T47D (cell line): ENCODE measurements at places on chromosomes 2 and 18.

GRCh38 chr2:238235331-238235732 lies 4.5 kb downstream of the HES6 start:
- no peak for DNase-seq

- DNase-seq = no peak
These were observed 95.4 kb upstream of the FZD7 start for GRCh38 chr2:201938156-201938775.

GRCh38 chr2:182444806-182445205 lies 18.0 kb upstream of the PDE1A start:
- DNase-seq = no peak

- DNase-seq = no peak
These were observed 102.6 kb downstream of the CDK15 start for GRCh38 chr2:201908901-201909300.

GRCh38 chr2:62550461-62550860 lies 44.5 kb upstream of the TMEM17 start:
- DNase-seq = no peak

GRCh38 chr2:168559187-168559586 lies 103.1 kb downstream of the CERS6 start:
- DNase-seq = peak; percentile 15

DNA sequence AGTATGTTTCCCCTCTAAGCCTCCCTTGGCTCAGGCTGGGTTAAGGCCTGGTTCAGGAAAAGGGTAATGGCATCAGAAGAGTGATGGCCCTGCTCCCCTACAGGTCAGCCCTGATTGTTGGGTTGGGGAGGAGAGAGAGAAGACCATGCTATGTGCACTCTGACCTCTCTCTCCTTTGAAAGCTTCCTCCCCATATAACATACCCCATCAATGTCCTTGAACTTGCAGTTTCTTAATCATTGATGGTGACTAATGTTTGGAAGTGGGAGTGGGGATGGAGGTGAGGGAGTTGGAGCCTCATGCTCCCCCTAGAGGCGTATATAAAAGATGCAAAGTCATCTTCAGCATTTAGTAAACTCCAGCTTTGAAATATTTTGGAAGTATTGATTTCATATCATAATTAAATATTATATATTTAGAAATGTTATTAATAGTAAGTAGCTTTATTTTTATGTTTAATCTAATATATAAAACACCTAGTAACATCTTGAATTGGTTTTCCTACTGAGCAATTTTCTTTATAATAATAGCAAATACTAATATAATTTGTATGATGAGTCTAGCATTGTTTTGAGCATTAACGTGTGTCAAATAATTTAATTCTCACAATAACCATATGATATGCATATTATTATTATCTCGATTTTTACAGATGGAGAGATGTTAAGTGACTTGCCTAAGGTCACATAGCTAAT lies 8.8 kb downstream of the PLCL1 start:
- no peak for DNase-seq

DNA sequence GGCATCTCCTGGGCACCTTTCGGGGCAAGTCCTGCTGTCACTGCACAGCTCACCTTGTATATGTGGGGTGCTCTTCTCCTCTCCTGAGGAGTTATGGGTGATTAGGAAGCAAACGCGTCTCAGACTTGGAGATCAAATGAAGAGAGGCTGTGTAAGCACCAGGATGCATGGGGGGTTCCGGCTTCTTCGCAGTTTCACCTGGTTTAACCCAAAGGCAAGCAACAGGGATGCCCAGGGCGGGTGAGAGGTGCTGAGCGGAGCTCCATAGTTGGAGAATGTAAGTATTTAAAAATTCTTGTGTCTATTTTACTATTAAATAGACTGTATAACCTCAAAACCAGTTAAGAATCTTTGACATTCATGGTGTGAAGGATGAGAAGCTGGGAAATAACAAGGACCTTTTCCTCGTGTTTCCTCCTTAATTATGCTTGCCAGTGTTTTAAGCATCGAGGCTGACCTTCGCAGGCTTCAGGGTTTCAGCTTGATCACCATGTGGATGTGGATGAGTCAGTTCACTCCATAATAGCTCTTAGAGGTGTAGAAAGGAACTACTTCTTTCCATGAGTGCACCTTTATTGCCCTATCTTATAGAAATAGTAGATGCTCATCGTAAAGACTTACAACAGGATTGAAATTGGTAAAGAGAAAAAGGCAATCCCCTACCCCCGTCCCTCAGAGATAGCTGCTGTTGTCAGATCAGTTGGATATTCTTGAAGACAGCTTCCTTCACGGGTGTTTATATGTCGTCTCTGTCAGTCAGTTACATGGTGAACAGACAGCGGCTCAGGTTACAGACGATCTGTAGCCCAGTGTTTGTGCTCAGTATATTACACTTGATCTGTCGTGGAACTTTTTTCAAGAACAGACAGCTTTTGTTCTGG lies 201.1 kb downstream of the AGAP1 start:
- no peak for DNase-seq

GRCh38 chr2:1736045-1736444 lies 8.3 kb downstream of the PXDN start:
- no peak for DNase-seq

DNA sequence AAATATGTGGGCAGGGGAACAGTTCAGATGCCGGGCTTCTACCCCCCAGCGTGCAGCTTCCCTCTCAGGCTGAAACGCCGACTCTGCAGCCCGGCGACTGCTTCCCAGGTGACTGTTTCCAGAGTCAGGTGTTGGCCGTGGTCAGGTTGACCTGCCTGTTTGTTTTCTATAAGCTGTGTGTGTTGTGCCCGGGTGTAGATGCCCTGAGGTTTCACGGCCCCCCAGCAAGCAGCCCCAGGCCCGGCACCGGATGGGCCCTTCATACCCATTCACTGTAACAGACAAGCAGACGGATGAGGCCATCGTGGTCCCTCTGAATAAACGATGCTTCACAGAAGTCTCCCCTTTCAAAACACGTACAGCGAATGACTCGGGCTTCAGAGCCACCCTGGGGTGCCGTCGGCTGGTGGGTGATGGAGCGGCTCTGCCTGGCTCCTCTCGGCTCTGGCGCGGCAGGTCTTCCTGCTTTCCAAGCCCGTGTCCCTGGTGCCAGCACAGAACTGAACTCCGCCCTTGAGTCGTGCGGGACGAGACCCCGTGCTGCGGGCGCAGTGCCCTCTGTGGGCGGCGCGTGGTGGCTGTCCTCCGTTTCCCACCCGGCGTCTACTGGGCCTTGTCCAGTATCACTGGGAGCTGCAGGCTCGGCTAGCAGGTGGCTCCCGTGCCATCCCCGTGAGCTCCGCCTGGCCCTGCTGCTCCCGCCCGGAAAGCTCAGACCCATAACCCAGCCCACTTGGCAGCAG lies 15.0 kb upstream of the KCNG2 start:
- DNase-seq = no peak

DNA sequence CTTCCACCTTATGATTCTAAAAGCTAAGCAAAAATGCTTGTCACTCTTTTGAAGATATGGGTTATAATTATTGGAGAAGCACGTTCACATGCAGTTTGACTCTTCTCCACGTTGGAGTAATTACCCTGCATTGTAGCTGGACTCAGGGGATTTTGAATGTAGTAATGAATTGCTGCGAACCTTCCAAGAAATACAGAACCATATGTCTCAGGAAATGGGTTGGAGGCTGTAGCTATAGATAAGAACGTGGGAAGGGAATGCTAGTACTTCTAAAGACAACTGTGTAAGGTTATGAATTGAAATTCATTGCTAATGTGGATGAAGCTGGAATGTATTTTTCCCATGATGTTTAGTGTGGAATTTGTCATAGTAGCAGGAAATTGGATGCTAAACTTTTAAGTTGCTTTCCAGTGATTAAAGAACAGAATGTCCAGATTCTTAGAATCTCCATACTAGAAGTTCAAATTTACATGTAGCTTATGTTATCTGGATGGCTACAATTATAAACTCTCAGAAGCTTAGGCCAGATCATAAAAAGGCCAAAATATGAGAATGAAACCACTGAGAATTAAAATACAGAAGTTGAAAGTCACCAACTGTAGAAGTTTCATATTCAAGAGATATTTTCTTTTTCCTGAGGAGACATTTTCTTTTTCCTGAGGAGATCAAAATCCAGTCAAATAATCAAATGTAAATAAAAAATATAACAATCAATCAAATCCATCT lies 27.3 kb upstream of the SPOPL start:
- no peak for DNase-seq

- DNase-seq = no peak
These were observed at the start of gene SERPINB10 for GRCh38 chr18:63907664-63908063. Gene SERPINB10, plus strand, starts transcription at chr18:63907958. Its CDS starts 7,553 bp downstream, at chr18:63915511.

DNA sequence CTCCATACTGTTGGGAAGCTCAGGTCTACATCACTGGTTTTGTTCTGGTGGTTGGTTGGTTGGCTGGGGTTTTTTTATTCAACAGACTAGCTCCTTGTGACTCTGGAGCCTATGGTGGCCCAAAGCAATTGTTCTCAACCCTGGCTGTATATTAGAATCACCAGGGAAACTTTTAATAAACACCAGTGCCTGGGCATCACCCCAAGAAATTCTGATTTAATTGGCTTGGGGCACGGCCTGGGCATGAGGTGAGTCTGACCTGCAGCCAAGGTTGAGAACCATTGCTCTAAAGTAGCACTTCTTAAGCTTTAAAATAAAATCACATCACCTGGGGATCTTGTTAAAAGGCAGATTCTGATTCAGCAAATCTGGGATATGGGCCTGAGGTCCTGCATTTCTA lies 184.1 kb downstream of the C1D start:
- no peak for DNase-seq

DNA sequence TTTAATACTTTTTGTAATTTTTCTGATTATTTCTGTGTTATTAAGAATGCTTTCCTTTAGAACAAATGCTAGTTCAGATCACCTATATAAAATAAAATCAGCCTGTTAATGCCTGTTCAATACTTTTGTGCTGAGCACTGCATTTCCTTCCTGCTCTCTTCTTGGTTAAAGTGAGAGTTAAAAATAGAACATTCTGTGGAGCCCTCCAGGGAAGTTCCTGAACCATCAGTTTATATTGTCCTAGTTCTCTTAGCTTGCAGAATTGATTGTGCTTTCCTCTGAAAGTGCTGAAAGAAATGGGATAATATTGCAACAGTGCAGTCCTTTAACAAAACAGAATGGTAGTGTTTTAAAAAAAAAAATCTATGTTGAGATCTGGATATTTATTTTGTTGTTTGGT lies 74.6 kb upstream of the UBXN4 start:
- no peak for DNase-seq

DNA sequence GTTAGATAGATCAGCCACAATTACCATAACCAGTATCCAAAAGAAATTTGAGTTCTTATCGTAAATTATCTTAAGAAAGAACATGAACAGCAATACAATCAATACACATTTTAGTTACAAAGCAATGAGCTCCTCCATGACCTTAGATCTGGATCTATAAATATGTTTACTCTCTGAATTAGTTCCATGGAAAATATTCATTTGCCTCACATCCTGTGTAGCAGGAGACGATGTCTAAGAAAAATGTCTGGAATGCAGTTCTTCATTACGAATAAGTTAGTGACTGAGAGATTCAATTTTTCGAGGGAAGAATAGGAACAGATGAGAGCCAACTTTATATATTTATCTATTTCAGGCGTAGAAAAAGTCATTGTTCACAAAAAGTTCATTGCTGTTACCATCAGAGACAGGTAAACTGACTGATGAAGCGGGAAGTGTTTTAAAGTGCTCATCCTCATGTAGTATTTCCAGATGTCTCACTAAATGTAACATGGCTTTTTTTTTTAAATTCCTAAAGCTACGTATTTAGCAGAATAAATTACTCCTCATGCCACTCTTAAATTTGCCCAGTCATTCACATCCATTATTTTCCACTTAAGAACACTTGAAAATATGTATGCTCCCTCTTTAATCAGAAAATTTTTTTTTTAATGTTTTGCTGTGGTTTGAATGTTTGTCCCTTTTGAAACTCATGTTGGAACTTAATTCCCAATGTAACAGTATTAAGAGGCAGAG lies 106.5 kb upstream of the SCN1A start:
- no peak for DNase-seq

DNA sequence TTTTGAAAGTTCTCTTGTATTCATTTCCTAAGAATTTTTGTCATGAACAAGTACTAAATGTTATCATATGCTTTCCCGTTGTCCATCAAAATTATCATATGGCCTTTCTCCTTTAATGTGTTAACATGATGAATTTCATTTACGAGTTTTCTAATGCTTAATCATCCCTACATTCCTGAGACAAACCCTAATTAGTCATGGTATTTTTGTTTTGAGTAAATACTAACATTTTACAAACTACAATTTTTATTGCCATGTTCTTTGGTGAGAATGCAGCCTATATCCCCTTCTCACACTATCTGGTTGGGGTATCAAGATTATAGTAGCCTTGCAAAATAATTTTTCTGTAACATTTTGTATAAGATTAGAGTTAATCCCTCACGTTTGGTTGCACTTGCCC lies 14.5 kb downstream of the SMAD2 start:
- DNase-seq = no peak

- no peak for DNase-seq
These were observed 1.5 kb downstream of the XRCC5 start for GRCh38 chr2:216110620-216111019.

- DNase-seq = no peak
These were observed 144.6 kb upstream of the SETBP1 start for GRCh38 chr18:44536046-44536445.

DNA sequence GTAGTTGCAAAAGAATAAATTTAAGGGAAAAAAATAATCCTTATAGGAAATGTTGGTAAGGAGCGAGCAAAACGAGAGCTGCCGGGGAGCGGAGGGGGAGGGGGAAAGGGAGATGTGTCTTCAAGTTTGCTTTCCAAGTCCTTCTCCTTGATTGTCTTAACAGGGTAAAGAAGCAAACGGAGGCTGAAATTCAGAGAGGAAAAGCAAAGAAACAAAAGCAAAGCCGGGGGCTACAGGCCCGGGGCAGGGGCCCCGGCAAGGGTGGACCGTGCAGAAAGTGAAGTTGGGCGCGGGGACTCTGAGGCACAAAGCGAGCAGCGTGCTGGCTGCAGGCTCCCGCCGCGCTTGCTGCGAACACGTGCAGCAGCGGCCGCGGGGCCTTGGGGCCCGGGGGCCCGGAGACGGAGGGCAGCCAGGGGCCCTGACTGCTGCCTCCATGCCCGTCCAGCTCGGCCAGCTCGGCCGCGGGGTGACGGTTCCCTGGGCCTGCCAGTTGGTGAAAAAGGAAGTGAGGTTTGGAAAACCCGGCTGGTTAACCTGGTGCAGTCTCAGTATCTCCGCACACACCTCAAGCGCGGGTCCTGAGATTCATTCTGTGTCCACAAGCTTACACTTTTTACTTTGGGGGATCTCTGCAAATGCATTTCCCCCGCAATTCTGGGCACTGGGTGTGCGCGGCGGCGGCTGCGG lies 4.1 kb downstream of the BCL11A start:
- no peak for DNase-seq

GRCh38 chr2:234960175-234961088 lies 8.6 kb downstream of the SH3BP4 start:
- no peak for DNase-seq
